ENCODE measurements at places on chromosomes 7 and 10.

DNA sequence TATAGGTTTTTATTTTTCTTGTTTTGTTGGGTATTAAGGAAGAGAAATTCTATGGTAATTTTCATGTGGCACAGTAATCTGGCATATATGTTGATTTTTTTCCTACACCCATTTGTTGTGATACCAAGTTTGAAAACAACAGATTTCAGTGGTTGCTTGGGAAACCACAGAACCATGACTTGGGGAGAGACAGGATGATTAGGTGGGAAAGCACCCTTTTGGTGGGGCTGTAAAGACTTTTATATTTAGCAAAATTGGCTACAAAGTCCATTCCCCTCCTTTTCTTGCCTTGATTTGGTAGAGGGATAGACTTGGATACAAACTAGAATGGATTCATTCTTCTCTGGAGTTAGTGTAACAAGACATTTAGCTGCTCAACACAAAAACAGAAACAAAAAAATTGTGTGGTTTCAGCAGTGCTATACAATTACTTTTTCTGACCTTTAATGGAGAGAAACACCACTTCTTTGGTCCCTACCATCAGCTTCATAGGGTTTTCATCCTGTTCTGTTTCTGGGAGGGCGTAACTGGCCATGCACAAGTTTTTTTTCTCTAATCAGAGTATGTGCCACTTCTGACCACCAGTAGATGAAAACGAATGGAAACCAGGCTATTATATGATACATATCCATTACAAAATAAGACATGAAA is 52.7 kb downstream of the FIGNL1 start:
- DNase-seq, result no peak

DNA sequence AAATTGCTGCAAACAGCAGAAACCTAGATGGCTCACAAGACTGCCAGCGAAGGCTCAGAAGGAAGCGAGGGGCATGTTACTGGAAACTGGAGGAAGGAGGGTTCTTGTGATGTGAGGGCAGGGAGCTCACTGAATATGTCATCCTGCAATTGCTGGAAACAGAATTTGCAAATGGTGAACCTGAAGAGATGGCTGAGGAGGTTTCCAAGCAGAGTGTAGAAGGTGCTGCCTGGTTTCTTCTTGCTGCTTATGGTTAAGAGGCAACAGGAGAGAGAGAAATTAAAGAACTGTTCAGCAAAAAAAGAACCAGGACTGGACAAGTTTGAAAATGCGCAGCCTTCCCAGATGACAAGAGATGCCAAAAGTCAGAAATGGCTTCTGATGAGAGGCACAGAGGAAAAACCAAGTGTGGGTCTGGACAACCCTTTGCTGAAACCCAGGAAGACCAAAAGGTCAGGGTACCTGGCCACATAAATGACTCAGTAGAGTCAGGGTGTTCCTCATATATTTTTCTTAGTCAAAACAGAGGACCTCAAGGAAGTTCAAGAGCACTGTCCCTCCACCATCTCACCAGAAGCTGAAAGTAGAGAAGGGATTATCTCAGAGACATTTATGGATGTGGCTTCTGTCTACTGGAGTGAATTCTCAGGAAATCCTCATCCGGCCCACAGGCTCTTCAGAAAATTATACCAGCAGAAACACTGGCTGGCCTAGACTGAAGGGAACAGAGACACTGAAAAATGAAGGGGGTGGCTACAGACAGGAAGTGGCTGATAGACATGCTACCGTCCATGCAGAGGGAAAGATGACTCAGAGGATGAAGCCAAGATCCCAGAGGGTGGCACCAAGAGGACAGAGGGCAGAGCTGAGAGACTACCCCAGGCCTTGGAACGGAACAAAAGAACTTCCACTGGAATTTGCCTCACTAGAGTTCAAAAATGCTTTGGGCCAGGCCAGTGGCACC is 10.1 kb downstream of the PAPOLB start:
- no peak for DNase-seq

DNA sequence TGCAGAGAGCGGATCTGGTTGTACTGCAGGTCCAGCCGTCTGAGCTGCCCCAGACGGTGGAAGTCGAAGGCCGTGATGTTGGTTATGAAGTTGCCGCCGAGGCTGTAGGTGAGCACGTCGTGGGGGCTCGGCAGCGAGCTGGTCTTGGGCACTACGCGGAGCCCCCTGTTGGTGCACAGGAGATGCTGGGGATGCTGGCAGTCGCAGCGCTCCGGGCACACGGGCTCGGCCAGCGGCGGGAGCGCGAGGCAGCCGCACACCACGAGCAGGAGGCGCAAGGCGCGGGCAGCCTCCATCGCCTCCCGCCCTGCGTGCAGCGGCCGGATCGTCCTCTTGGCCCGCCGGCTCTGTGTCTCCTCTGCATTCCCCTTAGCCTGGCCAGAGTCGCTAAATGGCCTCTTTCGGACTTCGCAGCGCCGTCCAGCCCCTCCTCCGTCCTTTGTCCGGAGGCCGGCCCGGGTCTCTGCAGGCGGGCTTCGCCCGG is 337 bp downstream of the TRIL start:
- DNase-seq, result no peak

- DNase-seq, result no peak
These were observed 39.0 kb downstream of the TFAM start for GRCh38 chr10:58424176-58424575.

DNA sequence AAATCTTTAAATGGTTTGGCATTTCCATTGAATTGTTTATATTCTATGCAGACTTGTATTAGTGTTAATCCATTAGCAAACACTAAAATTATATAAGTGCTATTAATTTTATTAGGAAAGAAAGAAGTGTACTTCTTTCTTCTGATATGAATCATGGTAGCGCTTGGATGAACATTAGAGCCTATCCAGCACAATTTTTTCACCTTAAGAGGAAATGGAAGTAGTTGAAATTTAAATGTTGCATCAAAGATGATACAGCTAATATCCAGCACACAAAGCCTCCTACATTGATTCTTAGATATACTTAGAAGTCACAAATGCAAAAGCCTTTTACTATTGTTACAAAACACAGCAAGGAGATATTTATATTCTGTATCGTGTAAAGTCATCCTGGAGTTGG is 174.5 kb downstream of the AHR start:
- DNase-seq, result no peak

DNA sequence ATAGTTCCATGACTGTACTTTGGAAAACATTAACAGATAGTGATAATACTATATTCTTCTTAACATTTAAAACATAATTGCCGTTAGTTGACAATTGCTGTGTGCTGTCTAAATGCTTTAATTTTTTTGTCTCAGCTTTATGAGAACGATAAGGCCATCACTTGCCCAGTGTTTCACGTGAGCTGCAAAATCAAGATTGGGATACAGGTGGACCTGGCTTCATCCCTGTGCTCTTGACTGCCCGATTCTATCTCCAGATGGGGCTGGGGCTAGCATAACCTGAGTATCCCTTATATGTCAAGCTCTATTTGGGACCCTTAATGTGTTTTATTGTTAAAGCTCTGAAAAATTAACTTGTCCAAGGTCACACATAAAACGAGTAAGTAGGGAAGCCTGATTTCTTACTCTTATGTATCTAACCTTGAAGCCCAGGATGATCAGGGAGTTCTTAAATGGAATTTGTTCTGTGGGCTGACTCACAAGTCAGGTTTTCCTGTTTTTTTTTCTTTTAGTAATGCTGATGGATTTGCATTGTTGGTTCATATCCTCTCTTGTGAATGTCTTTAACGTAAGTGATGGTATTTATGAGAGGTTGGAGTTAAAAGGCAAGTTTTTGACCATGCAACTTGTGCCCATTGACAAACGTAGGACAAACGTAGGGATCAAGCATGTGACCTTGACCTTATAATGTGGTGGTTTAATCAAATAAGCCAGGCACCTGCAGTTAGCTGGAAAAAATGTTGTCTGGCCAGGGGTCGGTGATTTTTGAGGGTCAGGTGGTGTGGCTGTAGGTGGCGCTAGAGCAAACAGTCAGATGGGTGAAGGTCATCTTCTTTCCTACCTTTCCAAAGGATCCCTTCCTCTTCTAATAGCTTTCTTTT is 3.6 kb downstream of the PRKAR2B start:
- no peak for DNase-seq

GRCh38 chr10:46226232-46226631 is 60.6 kb upstream of the ANTXRL start:
- DNase-seq, result no peak

DNA sequence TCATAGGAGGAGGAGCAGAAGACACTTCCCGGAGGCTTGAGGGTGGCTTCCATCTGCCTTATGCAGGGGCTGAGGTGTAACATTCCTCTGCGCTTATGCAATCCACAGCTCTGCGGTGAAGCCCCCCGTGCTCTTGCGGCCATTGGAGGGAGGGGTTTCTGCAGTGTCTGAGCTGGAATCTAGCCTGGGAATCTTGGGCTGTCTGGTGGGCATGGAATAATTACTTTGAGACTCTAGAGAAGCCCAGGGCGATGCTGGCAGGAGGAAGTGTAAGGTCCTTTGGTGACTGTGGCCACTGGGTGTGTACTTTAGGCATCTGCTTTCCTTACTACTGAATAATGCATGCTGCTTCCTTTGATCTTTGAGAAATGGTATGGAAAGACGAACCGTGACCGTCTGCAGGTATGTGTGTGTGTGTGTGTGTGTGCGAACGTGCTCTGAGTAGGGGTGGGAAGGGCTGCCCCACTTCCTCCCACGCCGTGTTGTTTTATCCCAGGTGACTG is 181.0 kb downstream of the PRPF18 start:
- DNase-seq, result no peak
